Head of caudate nucleus (tissue), 42 donors: ENCODE measurements at places on chromosomes 1 and 21.

DNA sequence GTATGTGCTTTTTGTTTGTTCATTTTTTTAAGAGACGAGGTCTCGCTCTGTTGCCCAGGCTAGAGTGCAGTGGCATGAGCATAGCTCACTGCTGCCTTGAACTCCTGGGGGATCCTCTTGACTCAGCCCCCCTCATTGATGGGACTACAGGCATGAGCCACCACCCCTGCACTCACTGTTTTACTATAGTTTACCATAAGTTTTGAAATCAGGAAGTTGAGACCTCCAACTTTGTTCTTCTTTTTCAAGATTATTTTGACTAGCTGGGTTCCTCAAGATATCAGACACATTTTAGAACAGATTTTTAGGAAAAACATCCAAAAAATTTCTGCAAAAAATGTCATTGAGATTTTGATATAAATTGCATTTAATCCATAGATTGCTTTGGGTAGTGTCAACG lies 120.4 kb upstream of the FGGY start:
- DNase-seq, result no peak

DNA sequence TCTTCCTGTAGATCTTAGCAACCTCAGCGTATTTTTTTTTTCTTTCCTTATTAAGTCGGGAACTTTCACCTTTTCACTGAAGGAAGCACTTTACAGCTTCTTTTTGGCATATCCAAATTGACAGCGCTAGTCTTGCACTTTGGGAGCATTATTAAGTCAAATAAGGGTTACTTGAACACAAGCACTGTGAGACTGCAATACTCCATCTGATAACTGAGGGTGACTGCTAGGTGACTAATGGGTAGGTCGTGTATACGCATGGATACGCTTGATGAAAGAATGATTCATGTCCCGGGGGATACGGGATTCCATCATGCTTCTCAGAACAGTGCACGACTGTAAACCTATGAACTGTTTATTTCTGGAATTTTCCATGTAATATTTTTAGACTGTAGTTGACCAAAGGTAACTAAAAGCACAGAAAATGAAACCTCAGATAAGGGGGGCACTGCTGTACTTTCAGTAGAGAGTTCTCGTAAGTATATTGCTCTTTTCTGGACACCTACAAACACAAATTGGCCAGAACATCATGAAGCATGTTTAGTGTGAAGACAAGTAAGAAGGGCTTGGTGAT lies 364.7 kb downstream of the SMYD3 start:
- no peak for DNase-seq

- DNase-seq, result no peak
Measured at GRCh38 chr1:61285371-61285885, 203.1 kb downstream of the NFIA start.

DNA sequence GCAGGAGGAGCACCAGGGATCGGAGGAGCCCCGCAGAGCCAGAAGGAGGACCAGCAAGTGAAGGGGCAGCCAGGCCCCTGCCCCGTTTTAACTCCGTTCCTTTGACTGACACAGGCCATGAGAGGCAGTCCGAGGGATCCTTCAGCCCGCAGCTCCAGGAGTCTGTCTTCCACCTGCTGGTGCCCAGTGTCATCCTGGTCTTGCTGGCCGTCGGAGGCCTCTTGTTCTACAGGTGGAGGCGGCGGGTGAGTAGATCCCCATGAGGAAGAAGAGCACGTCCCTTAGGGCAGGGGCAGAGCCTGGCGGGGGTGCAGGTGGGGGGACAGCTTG lies 13.3 kb downstream of the CSF1 start:
- no peak for DNase-seq

GRCh38 chr1:98386675-98387440 lies 274.7 kb upstream of the SNX7 start:
- DNase-seq, result no peak

DNA sequence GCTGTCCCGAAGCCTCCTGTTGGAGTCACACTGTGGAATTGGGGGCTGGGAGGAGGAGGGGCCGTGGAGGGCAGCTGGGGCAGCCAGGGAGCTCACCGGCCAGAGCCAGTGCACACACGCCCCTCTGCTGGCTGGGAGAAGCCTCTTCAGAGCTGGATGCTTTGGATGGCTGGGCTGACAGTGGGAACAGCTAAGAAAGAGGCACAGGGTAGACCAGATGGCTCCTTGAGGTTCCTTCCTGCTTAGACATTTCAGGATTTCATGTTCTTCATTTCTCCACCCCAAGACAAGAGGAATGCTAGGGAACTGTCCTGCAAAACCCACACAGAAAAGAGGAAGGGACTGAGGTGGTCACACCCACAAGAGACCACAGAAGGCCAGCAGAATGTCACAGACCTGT lies 254.8 kb upstream of the VAMP3 start:
- no peak for DNase-seq
